ENCODE measurements at places on chromosomes 13 and 19.

DNA sequence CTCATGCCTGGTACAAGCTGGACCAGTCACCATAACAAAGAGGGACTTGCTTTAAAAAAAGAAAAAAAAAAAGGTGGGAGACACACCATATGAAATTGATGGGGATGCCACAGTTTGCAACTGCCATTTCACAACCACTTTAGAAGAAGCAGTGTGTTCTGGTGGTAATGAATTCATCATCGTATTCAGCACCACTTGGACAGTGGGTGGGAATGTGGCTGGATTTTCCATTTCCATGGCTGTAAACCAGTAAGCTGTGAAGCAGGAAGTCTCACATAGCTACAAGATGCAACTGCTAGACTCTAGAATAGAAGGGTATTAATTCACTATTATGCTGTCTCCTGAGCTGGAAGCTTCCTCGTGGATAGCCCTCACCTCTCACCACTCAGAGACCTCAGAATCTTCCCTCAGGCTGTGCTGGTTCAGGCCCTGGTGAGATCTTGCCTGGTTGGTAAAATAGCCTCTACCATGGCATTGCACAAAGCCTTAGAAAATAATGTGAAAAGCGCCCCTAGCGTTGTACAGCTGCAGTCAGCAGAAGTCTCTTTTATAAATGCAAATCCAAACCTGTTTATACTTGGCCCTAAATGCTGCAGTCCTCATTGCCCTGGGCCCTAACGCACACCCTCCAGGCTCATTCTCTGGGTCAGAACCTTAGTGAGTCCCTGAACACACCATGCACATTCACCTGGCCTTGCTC, 150.7 kb downstream of the KCTD15 start:
- DNase-seq, result no peak

DNA sequence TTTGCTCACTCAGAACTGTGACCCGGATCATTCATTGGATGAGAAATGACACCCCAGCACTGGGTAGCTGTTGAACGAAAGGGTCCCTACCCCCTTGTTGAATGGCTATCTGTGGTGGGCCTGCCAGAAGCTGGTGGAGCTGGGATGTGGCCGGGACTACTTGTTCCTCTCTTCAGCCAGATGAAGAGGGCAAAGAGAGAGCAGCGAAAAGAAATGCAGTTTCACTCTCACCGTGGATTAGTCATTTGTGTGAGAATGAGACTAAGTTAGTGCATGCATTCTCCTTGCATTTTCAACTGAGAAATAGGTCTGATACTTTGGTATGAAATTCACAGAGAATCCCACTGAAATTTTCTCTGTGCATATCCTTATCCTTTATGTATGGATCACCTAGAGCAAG, 553.1 kb downstream of the IRS2 start:
- DNase-seq, result no peak

GRCh38 chr19:14775869-14776586, 2.3 kb downstream of the ADGRE2 start:
- DNase-seq, result no peak

- DNase-seq, result no peak
Observed at GRCh38 chr13:31980830-31981229, 50.7 kb upstream of the FRY start.

DNA sequence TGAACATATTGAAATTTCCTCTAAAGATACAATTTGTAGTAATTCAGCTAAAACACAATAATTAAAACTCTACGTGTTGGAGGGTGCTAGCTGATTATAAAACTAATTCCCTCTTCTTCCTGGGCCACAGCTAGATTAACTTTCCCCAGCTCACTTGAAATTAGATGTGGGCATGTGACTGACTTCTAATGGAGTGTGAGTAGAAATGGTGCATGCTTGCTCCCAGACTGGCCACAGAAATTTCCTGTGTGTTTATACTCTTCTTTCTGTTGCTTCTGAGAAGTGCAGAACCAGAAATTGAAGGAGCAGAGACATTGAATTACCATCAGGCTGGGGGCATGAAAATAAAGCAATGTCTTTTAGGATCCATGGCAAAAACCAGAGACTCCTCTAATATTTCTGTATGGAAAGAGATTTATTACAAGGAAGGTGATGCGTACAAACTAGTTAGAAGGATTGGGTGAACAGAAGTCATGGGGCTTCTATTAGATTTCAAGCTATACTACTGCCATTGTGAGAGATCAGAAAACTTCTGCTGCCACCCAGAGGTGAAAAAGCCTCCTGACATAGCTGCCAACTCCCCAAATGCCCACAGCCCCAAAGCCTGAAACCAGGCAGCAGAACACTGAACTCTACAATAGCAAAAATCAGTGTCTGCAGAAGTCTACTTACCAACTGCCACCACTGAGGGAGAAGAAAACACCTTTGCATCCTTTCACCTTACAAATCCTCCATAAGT, 379.2 kb upstream of the MIR17HG start:
- no peak for DNase-seq

DNA sequence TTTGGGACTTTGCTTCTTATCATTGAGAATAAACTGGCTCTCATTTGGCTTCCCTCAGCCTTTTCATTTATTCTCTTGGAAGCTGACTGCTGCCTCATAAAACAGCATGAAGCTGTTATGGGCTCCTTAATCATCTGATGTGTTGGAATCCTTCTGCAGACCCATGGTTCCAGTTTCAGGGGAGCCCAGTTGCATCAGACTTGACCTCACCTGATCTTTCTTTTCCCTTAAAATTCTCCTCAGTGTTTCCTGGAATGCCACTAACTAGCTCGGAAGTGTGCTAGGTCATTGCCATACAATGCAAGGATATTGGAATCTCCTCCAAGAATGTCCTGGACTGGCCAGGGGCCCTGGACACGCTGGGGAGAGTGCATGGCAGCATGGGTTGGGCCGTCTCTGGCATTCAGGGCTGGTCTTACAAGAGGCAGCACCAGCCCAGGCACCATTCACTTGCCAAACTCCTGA, 158.7 kb downstream of the FLT1 start:
- no peak for DNase-seq

DNA sequence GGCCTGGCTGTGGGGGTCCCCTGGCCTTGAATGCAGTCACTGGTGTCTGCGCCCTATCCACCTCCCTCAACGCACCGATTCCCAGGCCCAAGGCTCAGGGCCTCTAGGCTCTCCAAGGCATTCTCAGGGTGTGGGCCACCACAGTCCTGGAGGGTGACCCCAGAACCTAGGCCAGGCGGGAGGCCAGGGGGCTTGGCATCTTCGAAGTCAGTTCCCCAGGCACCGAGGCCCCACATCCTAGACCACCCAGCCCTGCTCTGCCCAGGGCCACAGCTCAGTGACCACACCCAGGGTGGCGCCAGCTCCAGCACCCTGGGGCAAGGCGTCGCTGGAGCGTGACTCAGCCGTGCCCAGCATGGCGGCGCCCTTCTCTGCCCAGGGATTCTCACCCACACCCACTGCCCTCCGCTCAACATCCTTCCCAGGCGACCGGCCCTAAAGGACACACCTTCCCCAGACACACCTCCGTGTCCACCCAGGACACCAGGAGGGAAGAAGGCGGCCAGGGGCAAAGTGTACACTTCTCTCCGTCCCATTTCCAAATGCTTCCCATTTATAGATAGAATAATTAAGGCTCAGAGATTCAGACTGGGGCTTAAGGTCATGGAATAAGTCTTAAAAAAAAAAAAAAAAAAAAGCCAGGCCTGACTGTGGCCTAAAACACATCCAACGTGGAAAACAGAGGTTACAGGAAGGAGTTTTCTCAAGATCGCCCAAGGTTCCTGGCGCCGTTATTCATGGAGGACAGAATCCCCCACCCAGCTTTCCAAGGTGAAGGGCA, 36.4 kb upstream of the NANOS3 start:
- DNase-seq, result no peak

GRCh38 chr13:110731072-110731471, 17.6 kb downstream of the ING1 start:
- DNase-seq, result no peak

GRCh38 chr13:76438050-76438449, 448.2 kb downstream of the KCTD12 start:
- no peak for DNase-seq

- DNase-seq, result no peak
Observed at GRCh38 chr19:49873834-49874233, 3.3 kb downstream of the AKT1S1 start.

DNA sequence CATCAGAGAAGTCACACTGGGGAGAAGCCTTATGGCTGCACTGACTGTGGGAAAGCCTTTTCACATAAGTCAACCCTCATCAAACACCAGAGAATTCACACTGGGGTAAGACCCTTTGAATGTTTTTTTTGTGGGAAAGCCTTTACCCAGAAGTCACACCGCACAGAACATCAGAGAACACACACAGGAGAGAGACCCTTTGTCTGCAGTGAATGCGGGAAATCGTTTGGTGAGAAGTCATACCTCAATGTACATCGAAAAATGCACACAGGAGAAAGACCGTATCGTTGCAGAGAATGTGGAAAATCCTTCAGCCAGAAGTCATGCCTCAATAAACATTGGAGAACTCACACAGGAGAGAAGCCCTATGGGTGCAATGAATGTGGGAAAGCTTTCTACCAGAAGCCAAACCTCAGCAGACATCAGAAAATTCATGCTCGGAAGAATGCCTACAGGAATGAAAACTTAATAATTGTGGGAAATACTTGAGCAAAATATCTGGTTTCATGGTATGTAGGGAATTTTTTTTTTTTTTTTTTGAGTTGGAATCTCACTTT, 30.7 kb downstream of the ZNF793 start:
- DNase-seq, result no peak

DNA sequence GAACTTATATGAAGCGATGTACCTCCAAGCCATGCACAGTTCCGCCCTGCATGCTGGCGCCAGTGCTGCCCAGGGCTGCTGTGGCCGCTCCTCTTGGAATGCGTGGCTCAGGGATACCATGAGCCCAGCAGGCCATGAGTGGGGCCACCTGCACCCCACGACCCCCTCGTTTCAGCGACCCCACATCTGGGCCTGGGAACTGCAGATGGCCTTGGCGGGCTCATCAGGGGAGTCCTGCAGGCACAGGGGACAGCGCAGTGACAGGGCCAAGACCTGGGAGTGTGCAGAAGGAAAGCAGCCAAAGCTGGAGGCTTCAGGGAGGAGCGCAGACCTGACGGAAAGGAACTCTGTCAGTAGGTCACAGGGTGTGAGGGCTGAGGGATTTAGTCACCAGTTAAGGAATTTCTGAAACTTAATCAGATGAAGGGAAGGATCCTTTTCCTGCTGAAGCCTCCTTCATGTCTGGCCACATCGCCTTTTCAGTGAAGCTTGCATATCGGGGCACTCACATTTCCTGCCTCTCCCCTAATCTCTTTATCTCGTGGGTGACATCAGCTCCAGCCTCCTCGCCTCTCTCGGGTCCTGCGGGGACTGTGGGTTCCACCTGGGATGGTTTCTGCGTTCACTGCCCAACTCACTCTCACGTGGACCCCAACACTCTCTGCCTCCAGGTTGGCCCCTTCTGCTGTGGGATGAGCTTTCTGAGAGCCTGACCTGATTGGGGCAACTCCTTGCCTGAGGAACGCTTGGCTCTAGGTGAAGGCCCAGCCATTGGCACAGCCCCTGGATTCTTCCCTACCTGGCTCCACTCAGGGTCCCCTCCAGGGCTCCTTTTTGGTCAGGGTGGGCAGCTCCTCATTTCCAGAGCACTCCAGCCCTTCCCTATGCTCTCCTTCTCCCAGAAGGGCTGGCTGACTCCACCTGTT, 123.5 kb downstream of the CRYL1 start:
- DNase-seq, result no peak

- DNase-seq, result no peak
Observed at GRCh38 chr13:26372747-26373146, 118.8 kb downstream of the CDK8 start.

- no peak for DNase-seq
Observed at GRCh38 chr13:20964904-20965303, 62.4 kb upstream of the XPO4 start.

GRCh38 chr13:78478183-78478582, 125.2 kb downstream of the POU4F1 start:
- DNase-seq, result no peak

Data from T-cell (primary cell).